Hematopoietic multipotent progenitor cell (in vitro differentiated cells): ENCODE measurements at places on chromosomes 2 and 18.

DNA sequence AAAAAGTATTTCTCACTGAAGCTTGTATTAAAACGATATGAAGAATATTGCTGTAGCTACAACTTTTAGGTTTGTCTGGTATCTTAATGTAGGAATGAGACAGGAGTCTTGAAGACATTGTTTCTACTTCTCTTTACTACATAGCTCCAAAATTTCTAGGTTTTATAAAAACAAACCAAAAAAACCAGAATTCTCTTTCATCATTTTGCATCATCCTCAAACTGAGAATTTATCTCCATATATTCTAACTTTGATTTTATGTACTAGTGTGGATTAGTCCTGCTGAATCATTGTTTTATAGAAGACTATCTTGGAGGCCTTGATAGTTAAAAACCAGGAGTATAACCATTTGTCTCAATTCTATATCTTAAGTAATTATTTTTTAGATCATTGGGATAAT is 100.2 kb downstream of the ICA1L start:
- DNase-seq = no peak

DNA sequence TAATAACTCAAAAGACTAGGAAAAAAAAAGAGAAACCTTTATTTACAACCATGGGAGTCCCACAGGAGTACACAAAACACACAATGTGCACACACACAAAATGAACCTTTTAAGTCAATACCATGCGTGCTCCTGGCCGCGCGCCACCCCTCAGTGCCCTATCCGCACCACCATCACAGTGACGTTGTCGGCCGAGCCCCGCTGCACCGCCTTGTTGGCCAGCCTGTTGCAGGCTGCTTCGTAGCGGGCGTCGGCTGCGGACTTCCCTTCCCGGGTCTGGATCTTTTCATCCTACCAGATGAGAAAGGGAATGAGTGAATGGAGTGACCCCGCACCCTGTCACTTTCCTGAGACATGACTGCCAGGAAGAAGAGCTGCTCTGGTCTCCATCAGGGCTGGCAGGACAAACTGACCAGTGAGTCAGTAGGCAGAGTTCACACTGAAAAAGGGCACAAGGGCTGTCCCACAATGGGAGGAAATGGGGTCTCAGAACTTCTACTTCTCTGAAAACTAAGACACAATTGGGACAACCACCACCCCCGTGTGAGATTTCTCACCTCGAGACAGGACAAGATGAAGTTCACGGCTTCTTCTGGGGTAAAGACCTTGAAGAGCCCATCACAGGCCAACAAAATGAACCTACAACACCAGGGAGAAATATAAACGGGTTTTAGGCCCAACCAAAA is 11.8 kb downstream of the ERFE start:
- DNase-seq = no peak

DNA sequence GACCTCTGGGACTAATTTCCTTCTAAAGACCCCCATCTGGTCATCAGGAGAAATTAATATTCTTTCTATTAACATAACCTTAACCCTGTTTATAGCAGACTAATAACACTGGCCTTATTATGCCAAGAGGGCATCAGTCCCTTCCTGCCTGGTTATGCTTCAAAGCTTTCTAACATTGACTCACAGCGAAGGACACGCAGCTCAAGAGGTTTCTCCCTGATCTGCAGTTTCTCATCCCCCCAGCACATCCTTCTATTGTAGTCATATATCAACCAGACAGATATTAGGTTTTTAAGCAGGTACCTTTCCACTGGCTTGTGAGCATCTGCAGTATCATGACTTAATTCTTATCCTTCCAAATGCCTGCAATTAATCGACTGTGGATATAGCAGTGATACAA is 100.0 kb upstream of the CXCR4 start:
- no peak for DNase-seq

DNA sequence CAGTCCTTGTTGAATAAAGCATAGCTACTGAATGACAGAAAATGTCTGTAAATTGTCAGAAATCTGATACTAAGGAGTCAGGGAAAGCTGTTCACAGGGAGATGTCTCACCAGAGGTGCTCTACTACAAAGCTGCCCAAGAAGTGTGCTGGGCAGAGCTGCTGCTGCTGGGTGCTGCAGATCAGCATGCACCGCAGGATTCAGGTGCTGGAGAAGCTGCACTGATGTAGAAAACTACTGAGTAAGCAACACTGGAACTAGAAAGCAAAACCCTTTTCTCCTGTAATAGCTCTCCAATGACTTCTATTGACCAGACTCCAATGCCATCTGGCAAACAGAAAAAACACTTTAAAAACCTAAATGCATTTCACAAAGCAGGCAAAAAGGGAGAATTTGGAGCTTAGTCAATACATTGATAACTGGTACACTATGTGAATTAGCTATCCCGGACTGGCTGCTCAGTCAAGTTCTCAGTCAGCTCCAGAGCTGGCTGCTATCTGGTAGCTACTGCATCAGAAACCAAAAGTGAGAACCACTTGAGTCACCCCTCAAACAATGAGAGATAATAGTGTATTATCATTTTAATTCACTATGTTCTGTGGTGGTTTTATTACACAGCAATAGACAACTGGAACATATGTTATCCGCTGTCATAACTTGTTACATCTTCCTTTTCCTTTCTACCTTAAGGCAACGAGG is 493.1 kb downstream of the CPS1 start:
- DNase-seq = no peak

GRCh38 chr2:99140056-99140859 is 1.2 kb upstream of the C2orf15 start:
- DNase-seq = no peak

GRCh38 chr2:237686659-237687136 is 59.3 kb downstream of the LRRFIP1 start:
- no peak for DNase-seq

GRCh38 chr18:35028536-35028935 is 12.7 kb upstream of the MAPRE2 start:
- DNase-seq = no peak

DNA sequence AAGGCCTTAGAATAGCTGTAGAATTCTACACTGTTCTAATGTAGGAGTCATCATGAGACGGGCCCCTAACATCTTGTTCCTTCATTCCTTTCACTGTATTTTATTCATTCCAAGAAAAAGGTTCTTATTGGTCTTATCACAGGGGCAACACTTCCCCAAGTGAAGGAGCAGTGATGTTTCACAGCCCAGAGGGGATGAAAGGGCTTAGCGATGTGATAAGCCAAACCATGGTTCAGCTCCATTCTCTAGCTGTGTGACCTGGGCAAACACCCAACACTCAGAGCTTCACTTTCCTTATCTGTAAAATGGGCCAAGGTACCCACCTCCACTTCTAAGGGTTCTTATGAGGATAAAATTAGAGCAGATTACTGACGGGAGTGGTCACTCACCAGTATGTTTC is 25.4 kb upstream of the HS6ST1 start:
- no peak for DNase-seq

DNA sequence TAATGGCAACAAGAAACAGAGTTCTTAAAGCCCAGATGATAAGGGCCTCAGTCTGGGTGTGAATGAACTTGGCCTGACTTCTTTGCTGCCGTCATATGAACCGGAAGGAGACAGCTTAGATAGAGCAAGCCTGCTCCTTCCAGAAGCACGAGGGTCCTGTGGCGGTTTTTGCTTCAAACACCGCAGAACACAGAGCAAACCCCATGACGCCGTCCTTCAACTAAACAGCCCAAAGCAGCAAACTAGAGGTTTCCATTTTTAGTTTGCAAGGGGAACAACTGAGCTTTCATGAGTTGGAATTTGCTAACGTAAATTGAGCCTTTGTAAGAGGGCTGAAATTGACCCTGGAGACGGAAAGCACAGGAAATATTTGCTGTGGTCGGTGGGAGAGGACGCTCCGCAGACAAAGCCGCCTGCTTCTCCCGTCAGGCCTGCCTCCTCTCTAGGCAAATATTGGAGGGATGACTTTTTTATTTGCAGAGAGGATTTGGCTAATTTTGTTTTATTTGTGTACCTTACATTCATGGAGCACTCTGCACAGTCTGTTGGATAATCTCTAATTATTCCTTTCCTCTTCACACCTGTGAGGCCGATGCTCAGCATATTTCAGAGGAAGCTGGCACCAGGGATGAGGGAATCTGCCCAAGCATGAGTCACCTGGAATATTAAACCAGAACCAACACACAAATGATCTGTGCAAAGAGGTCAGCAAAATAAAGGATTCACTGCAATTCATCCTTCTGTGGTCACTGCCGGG is 134.0 kb upstream of the NCK2 start:
- DNase-seq = no peak
